Stimulated activated CD8-positive, alpha-beta memory T cell treated with anti-CD3 and anti-CD28 coated beads, Interleukin-4, amount 100 ng/mL, for 4 hours (primary cell): ENCODE measurements at places on chromosomes 16 and 17.

DNA sequence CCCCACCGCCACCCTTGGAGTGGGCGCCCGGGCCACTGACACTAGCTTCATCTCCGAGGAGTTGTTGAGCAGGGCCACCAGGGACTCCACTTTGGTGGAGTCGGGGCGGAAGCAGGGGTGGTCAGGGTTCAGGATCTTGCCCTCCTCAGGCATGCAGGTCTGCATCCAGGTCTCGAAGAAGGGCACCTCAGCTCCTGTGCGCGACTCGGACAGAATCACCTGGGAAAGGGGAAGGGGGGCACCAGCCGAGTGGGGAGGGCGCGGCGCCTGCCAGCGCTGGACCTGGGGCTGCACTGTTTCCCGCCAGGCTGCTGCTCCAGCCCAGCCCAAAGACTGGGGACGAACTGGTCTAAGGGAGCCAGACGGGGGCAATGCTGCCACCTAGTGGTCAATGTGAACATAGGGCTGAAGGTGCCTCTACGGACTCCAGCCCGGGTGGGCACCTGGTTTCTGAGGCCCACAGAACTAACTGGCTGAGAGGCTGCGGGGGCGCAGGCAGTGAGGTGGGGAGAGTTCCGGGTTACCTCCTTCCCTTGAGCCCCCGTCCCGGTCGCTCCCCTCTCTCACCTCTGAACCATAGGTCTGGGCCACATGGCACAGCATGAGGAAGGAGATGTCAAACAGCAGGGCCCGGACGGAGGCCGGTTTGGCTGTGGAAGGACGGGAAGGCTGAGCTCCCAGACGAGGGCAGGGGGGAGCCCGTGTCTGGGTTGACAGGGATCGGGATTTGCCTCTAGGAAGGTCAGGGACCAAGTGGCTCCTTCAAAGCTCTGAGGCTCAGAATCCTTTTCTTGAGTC lies 11.8 kb downstream of the CSF3 start:
- DNase-seq: peak; percentile 49

DNA sequence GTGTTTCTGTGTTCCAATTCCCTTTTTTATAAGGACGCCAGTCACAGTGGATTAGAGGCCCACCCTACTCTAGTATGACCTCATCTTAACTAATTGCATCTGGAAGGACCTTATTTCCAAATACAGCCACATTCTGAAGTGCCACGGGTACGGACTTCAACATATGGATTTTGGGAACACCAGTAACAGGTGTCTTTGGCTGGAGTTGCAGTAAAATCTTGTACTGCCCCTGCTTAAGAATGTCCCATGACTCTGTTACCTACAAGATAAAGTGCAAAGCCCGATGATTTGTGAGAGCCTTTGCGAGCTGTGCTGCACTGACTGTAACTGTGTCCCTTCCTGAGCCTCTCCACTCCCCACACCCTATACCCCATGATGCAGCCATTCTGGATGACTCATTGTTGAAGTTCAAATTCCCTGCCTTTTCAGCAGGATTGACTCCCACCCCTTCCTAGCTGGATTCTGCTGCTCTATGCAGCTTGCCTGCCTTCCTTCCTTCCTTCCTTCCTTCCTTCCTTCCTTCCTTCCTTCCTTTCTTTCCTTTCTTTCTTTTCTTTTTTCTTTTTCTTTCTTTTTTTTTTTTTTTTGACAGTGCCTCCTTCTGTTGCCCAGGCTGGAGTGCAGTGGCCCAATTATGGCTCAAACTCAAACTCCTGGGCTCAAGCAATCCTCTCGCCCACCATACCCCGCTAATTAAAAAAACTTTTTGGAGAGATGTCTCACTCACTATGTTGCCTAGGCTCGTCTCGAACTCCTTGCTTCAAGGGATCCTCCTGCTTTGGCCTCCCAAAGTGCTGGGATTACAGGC lies 2.1 kb downstream of the HCRT start:
- no peak for DNase-seq

GRCh38 chr16:54687043-54687899 lies 243.4 kb upstream of the IRX5 start:
- no peak for DNase-seq

GRCh38 chr16:48106446-48106845 lies 49.3 kb downstream of the ABCC12 start:
- no peak for DNase-seq

- no peak for DNase-seq
Measured at GRCh38 chr17:62800585-62800984, 7.5 kb downstream of the MARCHF10 start.

- DNase-seq: no peak
Measured at GRCh38 chr16:47687694-47688093, 226.6 kb downstream of the PHKB start.

DNA sequence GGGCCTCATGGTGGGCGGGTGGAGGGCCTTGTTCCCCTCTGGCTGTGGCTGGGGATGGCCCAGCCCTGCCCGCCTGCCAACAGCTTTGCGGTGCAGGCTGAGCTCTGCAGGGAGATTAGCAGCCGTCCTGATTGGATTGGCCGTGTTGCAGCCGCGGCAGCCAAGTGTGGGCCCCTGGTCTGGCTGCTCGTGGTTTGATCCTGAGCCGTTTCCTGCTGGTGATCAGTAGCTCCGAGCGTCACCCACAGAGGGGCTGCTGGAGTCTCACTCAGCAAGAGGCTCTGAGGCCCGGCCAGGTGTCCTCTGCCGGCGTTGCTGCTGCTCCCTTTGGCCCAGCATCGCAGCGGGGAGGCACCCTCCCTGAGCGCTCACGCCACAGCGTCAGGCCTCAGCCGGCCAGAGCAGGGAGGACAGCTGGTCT lies 32.5 kb downstream of the BAIAP2 start:
- no peak for DNase-seq

- DNase-seq: no peak
Measured at GRCh38 chr17:28524476-28525424, 18.6 kb downstream of the FOXN1 start.

DNA sequence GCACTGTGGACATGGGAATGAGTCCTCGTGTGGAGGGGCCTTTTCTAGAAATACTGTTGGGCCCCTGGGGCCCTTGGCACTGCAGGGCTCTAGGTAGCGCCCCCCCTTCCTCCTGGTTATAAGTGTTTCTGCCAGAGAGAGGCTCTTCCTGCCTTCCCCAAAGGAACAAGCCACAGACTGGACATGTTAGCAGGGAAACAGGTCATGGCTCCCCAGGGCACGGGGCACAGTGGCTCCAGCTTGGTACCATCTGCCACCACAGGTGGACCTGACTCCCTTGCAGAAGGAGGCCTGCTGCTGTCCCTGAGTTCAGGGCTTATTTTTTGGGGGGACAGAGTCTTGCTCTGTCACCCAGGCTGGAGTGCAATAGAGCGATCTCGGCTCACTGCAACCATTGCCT lies 8.8 kb downstream of the PDK2 start:
- DNase-seq: no peak

DNA sequence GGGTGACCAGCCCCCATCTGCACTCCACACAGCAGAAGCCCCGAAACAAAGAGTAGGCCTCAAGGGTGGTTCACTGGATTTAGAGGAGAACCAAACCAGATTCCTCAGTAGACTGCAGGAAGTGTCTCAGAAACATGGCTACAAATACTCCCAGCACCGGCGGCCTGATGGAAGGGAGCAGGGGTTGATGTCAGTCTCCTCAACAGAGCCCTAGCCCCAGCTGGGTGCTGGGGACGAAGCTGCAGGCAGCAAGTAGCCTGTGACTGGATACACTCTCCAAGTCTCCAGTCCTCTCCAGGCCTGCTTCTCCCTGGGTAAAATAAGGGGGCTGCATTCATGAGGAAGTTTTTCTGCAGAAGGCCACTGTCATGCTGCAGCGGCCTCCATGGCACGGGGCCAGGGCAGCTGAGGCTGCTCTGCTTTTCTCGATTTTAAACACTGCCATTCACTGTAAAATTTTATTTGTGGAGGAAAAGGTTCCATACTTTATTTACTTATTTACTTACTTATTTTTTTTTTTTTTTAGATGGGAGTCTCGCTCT lies 36.7 kb upstream of the SREBF1 start:
- no peak for DNase-seq

DNA sequence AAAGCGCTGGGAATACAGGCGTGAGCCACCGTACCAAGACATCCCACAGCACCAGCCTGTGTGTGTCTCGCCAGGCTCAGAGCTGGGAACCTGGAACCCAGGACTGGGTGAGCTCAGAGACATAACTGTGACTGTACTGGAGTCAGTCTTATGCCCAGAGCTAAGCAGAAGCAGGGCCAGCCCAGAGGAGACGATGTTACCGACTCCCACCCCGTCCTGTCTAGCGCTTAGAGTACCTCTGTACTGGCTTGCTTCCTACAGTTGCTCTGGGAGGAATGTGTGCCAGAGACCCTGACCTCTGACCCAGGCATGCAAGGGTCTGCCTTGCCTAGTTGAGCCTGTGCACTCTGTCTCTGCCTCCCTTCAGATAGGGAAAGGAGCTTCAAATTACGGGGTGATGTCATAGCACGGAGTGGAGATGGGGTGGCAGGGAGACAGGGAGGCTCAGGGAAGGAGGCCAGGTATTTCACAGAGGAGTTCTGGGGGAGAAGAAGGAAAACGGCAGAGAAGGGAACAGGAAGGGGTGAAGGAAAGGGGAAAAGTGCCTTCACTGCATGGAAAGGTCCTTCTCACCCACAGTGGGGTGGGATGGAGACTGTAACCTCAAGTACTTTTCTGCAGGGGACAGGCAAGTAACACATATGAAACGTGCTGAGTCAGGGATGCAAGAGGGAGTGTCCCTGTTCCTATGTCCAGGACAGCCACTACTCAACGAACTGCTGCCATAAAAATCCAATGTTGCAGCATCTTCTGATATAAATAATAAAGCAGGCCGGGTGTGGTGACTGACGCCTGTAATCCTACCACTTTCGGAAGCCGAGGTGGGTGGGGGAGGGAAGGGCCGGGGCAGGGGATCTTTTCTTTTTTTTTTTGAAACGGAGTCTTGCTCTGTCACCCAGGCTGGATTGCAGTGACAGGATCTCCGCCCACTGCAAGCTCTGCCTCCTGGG lies 5.8 kb upstream of the ARMC5 start:
- DNase-seq: no peak

DNA sequence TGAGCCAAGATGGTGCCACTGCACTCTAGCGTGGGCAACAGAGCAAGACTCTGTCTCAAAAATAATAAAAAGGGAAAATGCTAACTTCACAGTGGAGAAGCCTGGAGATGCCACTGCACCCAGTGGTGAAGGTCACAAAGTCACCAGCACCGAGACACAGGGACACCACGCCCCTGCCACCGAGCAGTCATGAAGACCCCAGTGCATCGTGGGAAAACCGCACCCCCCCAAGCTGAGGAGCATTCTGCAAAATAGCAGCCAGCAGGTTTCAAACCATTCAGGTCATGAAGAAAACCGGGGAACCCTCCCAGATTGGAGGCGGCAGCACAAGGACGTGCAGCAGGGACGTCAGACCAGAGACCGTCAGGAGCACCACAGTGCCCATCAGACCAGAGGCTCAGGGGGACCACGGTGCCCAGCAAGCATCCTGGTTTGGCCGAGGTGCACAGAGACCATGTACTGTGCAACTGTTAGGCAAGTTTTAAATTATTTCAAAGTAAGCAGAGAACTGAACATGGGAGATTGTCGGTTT lies 13.7 kb downstream of the CHMP1A start:
- no peak for DNase-seq
